ENCODE measurements at places on chromosomes 6 and 20. TPM values are rescaled to one million over a fixed set of nuclear protein-coding genes. Genes with fewer than 3 reads are reported as not detected.

Gene DYNLRB1
- polyA plus RNA-seq = 350 TPM

GRCh38 chr6:27188061-27188884 is 59.2 kb upstream of the PRSS16 start:
- H3K36me3 ChIP-seq = no peaks in the 10 kb centered on the region
- H3K4me1 ChIP-seq = peaks cover 12% of the 10 kb centered on the region
- no peak overlapping the region for H3K27ac ChIP-seq
- DNase-seq = peak; percentile 57
- H3K4me3 ChIP-seq = peak overlapping the region; percentile 97

Gene LAMA4
- not detected for polyA plus RNA-seq

DNA sequence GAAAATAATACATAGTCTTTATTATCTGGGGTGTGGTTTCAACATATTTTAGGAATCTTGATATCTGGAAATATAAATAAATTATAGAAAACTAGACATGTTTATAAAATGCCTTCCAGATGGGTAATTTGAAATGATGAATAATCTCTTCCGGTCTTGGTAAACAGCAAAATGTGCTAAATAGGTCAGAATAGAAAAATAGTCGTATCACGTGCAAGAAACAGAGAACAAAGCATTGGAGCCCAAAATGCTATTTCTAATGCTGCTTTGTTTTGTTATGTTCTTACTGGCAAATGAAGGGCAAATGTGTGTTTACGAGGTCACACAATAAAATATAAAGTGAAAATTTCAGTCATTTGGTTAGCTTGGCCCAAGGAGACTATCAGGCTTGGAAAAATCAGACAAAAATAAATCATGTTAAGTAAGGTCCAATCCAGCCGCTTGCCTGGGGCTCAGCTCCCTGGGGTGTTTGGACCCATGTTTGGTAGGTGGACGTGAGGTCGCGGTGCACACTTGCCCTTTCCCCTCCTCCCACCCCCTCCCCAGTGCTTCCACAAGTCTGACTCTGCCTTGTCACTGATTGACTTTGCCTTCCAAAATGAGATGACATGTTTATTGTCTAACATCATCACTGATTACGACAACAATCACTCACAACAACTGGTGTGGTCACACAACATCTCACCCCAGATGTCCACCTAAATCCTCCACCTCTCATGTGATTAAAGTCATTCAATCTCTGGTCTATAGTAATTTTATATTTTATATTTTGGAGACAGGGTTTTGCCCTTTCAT is 56.0 kb downstream of the RIN2 start:
- H3K4me1 ChIP-seq = no peaks in the 10 kb centered on the region
- H3K27me3 ChIP-seq = peaks cover 3% of the 10 kb centered on the region
- H3K27ac ChIP-seq = no peak overlapping the region
- H3K36me3 ChIP-seq = no peaks in the 10 kb centered on the region
- DNase-seq = no peak
- no peak overlapping the region for H3K4me3 ChIP-seq

DNA sequence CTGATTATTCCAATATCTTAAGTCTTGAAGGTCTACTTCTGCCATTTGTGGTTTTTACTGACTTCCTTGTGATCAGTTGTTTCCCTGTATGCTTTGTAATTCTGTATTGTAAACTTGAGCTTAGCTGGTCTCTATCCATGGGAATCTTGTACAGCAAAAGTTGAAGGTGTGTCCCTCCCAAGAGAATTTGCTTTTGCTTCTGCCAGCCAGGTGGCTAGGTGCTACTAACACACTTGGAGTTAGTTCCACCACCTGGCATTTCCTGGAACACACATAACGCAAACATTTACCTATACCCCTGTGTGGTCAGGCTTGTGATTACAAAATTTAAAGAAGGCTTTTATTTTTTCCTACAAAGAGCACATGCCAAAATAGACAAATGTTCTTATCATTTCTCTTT is 141.2 kb downstream of the GRM4 start:
- H3K27me3 ChIP-seq = peaks cover 3% of the 10 kb centered on the region
- no peak overlapping the region for H3K4me3 ChIP-seq
- H3K4me1 ChIP-seq = no peaks in the 10 kb centered on the region
- H3K27ac ChIP-seq = no peak overlapping the region
- H3K36me3 ChIP-seq = no peaks in the 10 kb centered on the region

GRCh38 chr6:6806844-6807518 is 218.5 kb downstream of the LY86 start:
- no peaks in the 10 kb centered on the region for H3K27me3 ChIP-seq
- peaks cover 13% of the 10 kb centered on the region for H3K4me1 ChIP-seq
- H3K4me3 ChIP-seq = no peak overlapping the region
- no peaks in the 10 kb centered on the region for H3K36me3 ChIP-seq
- DNase-seq = no peak
- H3K27ac ChIP-seq = no peak overlapping the region

Data from CD4-positive, CD25-positive, alpha-beta regulatory T cell (primary cell).